ENCODE measurements at places on chromosomes 6 and 20. TPM values are rescaled to one million over a fixed set of nuclear protein-coding genes. Genes with fewer than 3 reads are reported as not detected.

GRCh38 chr6:160224639-160225237, 33.9 kb downstream of the SLC22A2 start:
- no peak for DNase-seq

GRCh38 chr6:162532283-162533008, 195.1 kb downstream of the PRKN start:
- DNase-seq, result no peak

DNA sequence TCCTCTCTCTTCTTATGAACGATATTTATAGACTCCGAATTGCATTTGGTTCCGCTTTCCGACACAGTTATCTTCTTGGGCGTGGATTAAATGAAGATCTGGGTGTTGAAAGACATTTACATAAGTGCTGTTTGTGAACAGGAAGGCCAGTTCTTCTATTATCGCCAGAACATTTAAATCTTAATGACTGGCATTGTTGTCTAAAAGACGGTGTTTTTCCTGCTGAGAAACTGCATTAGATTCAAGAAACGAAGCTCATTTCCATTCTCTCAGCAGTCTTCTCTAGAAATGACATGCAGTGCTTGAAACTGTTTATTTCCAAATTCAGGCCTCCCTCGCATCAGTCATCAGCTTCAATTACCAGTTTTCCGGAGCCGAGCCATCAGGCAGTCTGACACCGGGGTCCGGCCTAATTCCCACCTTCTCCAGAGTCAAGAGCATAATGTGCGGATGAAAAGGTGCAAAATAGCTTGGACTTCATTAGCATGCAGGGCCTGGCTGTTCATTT, 16.0 kb downstream of the LINC00237 start:
- DNase-seq, result no peak

DNA sequence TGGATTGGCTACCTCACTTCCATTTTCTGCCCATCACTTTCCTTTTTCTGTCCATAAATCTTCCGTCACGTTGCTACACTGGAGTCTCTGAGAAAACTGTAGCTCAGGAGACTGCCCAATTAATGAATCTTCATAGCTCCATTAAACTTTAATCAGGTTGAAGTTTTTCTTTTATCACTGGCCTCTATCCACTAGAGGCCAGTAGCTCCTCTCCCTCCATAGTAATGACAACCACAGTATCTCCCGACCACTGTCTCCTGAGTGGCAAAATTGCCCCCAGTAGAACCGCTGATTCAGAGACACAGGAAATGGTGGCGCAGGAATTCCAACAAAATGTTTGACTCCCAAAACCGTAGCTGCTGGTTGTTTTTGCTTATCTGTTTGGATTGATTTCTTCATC, 18.4 kb upstream of the DOK5 start:
- DNase-seq, result no peak

DNA sequence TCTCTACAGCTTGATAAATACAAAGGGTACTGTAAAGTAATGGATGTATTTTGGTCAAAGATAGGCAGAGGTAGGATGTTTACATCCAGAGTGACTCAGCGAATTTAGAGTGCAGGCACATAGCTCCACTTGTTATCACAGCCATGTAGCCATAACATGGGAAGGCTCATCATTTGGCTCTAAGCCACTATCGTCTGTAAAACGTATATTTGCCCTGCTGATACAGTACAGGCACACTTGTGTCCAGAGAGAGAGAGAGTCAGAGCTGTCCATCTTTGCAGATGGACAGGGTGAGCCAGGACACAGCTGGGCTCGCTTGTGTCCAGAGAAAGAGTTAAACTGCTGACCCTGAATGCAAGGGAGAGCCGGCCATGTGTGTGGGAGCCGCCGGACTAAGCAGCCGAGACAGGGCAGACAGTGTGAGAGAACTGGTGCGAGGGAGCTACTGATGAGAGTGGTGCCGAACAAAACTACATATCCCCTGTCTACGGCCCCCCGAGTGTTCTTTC, 619.0 kb downstream of the DOK5 start:
- DNase-seq, result no peak

GRCh38 chr6:121686611-121687023, 251.2 kb downstream of the GJA1 start:
- no peak for DNase-seq

DNA sequence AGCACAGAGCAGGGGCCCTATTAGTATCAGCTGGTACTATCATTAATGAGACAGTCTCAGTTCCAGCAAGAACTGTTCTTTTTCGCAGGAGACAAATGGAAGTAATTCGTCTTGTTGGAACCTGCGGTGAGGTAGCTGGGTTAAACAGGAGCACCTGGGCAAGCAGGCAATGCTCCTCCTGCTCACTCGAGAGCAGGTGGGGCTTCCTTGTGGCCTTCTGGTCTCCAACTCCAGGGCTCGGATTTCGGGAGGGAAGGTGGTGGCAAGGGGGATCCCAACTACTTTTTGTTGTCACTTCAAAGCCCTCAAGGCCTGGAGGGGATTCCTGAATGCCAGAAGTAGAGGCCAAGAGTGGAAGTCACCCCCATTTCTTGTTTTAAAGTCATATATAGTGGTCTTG, 1.3 kb upstream of the SPEF1 start:
- no peak for DNase-seq

GRCh38 chr6:13466304-13467215, 20.8 kb downstream of the GFOD1 start:
- DNase-seq, result peak; percentile 62

- no peak for DNase-seq
These were observed 7.6 kb downstream of the GLO1 start for GRCh38 chr6:38695227-38695900.

GRCh38 chr6:89460713-89461112, 27.8 kb downstream of the ANKRD6 start:
- no peak for DNase-seq

- peak; percentile 52 for DNase-seq
These were observed 471.3 kb downstream of the DHX35 start for GRCh38 chr20:39433466-39433865.

GRCh38 chr6:144190593-144190992, 40.3 kb downstream of the STX11 start:
- DNase-seq, result peak; percentile 81

GRCh38 chr6:88492241-88492640, 326.1 kb upstream of the CNR1 start:
- no peak for DNase-seq

- peak; percentile 32 for DNase-seq
These were observed 1.4 kb upstream of the SNTA1 start for GRCh38 chr20:33444797-33445560.

DNA sequence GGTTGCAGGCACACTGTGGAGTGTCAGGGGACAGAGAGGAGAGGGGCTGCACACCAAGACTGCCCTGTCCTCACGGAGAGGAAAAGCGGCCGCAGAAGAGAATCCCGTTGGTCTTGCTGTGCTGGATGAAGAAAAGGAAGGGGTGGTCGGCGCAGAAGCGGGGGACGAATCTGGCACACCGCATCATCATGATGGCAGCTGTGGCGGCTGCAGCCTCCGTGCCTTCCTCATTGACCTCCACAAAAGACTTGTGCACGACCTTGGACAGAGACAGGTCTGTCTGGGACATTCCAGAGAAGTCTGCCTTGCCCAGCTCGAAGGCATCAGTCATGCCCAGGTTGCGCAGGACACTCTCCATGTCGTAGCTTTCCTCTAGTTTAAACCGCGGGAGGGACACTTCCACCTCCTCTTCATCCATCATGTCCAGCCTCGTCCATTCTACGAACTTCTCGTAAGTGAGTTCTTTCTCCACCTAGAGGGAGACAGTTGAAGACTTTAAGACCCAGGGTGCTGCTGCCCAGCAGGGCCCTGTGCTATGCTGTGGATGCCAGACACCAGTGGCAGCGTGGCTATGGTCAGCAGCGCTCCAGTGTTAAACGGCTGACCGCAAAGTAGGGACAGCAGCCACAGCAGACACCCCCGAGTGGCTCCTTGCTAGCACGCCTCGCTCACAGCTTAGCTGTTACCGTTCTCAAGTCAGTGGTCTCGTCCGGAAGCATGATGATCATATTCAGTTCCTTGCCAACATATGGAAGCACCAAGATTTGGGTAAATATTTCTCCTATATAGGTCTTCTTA, 22.9 kb downstream of the SERPINB6 start:
- DNase-seq, result no peak

GRCh38 chr20:48807586-48808381, 20.0 kb downstream of the PREX1 start:
- no peak for DNase-seq

DNA sequence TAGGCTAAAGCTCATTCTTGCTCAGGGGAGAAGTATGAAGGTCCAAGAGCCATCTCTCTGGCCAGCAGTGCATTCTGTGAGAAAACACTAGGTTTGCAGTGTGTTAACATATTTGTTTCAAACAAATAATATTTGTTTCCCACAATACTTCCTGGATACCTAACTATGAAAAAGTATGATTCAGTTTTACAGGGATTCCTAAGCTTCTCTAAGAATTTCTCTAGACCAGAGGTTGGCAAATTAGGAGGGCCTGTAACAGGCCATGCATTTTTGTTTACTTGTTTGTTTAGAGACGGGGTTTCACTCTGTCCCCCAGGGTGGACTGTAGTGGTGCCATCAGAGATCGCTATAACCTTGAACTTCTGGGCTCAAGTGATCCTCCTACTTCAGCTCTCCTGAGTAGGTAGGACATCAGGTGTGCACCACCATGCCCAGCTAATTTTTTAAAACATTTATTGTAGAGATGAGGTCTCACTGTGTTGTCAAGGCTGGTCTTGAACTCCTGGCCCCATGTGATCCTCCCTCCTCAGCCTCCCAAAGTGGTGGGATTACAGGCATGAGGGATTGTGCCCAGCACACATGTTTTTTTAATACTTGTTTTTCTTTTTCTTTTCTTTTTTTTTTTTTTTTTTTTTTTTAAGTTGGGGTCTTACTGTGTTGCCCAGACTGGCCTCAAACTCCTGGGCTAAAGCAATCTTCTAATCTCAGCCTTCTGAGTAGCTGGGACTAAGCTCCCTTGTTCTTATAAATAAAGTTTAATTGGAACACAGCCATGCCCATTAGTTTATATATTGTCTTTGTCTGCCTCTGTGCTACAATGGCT, 71.7 kb downstream of the ADGRG6 start:
- peak; percentile 45 for DNase-seq

- DNase-seq, result no peak
These were observed 253.1 kb upstream of the SUPT3H start for GRCh38 chr6:45630801-45631200.

GRCh38 chr6:56988145-56988544, 33.2 kb downstream of the BEND6 start:
- no peak for DNase-seq

DNA sequence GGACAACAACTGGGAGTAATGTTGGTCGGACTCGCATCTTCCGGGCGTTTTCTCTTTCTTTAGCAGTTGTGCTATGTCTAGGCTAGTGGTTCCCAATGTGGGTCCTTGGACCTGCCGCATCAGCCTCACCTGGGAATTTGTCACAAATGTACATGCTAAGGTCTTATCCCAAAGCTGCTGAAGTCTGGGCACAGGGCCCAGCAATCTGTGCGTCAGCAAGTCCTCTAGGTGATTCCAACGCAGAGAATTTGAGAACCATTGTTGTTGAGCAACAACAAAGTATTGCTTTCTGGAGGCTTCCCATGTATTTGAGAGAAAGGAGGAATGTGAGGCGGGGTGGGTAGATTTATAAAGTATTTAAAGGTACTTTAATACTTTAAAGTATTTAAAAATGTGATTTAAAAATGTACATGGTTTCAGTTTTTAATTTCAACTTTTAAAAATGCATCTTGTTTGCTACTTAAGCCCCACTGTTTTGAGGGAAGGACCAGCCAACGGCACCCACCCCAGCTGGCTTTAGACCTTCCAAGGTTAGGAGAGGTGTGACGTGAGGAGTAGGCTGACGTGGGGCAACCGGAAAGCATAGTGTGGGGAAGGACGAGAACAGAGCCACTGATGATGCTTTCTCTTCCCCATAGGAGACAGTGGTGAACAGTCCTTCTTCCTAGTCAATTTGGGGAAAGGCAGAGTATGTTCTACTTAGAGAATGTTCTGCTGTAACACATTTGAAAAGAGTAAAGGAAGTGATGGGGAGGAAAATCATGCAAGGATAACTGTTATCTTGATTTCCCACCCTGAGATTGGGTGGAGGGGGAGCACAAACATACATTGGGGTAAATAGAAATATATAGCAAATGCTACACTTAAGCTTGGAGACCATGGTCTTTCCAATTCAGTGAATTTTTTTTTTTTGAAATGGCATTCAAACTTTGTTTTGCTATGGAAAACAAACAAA, 4.3 kb downstream of the UST start:
- DNase-seq, result peak; percentile 83

GRCh38 chr6:16769131-16769985, 8.1 kb upstream of the ATXN1 start:
- peak; percentile 95 for DNase-seq

- DNase-seq, result no peak
These were observed 86.9 kb upstream of the SLC24A3 start for GRCh38 chr20:19125508-19125907.

GRCh38 chr6:47000842-47001241, 41.3 kb downstream of the ADGRF1 start:
- no peak for DNase-seq

DNA sequence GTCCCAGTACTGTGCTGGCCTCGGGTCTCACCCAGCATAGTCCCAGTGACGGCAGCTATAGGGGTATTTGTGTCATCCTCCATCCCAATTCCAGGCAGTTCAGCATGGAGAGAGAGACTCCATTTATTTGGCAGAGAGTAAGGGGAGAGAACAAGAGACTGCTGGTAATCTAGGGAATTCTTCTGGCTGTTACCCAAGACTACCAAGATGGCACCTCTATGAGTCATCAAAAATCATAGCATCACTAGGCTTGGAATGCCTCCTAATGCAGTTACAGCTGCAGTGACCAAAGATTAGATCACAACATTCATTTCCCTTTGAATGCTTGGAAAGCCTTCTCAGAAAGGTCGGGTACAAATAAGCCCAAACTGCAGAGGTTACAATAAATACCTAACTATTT, 660.4 kb upstream of the FLRT3 start:
- DNase-seq, result peak; percentile 94

DNA sequence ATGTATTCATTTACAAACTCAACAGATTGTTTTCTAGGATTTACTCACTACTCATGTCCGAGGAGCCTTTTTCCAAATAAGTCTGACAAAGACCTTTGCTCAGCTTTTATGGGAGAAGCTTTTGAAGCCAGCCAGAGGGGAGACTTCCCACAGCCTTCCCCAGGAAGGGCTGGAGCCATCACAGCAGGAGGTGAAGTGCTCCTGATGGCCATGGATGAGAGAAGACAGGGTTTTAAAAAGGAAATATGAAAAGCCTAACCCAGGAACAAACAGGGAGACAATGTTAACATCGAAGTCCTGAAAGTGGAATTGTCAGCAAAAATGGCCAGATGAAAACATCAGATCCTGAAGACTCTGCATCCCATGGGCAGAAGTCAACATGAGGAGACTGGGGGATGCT, 11.6 kb upstream of the TAGAP start:
- no peak for DNase-seq

The HTR1E gene
- not detected for total RNA-seq

The ULBP2 gene
- 12.2 TPM for total RNA-seq

The C6orf163 gene
- 1.6 TPM for total RNA-seq

The GID8 gene
- 71.2 TPM for total RNA-seq

The ECT2L gene
- total RNA-seq, result 0.13 TPM

The TRAPPC3L gene
- not detected for total RNA-seq

The RBBP8NL gene
- total RNA-seq, result 1.0 TPM

The HSPA12B gene
- total RNA-seq, result not detected

The ANKRD6 gene
- 9.5 TPM for total RNA-seq

The BMP5 gene
- total RNA-seq, result not detected

The HLA-G gene
- 13.2 TPM for total RNA-seq

All from bronchial epithelial cell (primary cell).